SW 1271 (cell line): ENCODE measurements at places on chromosomes 11 and 22.

- peak; percentile 20 for DNase-seq
Observed at GRCh38 chr22:29470159-29470855, 9.7 kb upstream of the NEFH start.

DNA sequence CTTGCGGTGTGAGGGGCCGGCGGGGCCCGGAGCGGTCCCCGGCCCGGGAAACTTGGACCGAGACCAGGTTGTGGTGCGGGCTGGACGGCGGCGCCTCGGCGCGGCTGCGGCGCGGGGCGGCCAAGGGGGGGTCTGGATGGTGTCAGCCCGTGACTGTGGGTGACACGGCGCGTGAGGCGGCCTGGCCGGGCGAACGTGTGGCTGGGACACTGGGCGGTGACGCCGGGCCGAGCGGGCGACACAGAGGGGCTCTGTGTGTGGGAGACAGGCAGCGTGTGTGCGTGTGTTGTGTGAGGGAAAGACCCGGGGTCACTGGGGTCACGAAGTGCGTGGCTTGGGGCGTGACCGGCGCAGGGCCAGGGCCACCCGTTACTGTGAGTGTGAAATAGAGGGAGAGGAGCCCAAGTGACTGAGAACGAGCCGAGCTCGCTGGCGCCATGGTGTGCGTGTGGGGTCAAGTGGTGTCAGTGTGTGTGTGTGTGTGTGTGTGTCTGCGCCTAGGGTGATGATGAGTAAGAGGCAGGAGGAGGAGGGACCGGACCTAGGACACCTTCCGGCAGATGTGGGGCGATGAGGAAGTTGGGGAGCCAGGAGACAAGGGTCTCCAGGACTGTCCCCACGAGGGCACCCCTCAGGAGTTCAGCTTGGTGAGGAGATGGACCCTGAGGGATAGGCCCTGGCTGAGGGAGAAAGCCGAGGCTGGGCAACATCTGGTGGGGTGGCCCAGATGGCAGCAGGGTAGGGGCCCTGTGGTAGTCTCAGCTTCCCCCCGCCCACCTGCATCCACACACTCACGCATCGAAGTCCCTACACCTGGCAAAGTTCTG lies 817 bp downstream of the RELT start:
- DNase-seq: peak; percentile 53

DNA sequence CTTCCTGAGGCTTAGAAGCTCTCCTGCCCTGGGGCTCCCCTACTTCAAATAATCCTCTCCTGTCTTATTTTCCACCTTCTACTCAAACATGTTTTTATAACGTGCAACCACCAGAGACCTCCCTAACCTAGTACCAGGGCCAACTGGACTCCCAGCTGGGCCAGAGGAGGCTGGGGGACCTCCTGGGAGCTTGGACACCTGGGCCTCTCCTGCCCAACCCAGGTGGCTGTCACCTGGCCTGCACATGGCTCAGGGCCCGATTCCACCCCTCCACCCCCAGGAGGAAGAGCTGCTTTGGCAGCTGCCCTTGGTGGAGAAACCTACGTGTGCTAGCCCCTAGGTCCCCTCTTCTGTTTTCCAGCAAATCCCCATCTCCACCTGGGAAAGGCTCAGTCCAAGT lies 105.2 kb downstream of the ABTB2 start:
- DNase-seq: no peak

- no peak for DNase-seq
Observed at GRCh38 chr22:50581950-50582492, 628 bp downstream of the CHKB start.

GRCh38 chr11:44950031-44950624 lies 555 bp downstream of the TP53I11 start:
- no peak for DNase-seq

DNA sequence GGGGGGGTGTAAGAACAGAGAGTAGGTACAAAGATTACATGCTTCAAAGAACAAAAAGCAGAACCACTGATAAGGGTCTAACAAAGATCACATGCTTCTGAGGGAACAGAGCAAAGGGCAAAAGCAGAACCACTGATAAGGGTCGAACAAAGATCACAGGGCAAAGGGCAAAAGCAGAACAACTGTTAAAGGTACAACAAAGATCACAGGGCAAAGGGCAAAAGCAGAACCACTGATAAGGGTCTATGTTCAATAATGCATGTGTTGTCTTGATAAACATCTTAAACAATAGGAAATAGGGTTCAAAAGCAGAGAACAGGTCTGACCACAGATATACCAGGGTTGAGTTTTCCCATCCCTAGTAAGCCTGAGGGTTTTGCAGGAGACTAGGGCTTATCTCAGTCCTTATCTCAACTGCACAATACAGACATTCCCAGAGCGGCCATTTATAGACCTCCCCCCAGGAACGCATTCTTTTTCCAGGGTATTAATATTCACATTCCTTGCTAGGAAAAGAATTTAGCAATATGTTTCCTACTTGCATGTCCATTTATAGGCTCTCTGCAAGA lies 81.9 kb upstream of the PGR start:
- DNase-seq: no peak

DNA sequence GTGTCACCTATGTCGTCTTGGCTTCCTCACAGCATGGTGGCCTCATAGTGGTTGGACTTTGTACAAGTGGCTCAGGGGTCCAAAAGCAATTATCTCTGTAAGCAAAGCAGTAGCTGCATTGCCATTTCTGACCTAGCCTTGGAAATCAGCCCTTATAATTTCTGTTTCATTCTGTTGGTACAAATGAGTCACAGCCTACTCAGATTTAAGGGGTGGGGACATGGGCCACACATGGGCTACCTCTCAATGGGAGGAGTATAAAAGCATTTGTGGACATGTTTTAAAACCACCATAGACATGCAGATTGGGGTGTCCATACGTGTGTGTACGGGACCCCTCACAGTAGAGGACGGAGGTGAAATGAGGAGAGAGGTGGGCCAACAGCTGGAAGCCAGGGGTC lies 41.6 kb downstream of the CHRDL2 start:
- no peak for DNase-seq

GRCh38 chr22:47044722-47045535 lies 282.5 kb downstream of the TBC1D22A start:
- no peak for DNase-seq

GRCh38 chr11:2256951-2257700 lies 13.3 kb downstream of the ASCL2 start:
- DNase-seq: no peak

DNA sequence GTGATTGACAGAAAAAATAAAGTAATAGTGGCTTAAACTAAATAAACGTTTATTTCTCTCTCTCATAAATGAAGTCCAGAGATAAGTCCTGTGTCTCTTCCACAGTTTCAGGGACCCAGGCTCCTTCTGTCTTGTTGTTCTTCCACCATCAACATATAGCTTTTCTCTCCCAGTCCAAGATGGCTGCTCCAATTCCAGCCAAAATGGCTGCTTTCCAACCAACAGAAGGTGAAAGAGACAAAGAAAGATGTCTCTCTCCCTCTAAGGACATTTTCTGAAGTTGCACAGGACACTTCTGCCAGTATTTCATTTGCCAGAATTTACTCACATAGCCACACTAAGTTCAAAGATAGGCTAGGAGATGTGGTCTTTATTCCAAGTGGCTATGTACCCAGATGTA lies 9.4 kb upstream of the PLEKHB1 start:
- no peak for DNase-seq

DNA sequence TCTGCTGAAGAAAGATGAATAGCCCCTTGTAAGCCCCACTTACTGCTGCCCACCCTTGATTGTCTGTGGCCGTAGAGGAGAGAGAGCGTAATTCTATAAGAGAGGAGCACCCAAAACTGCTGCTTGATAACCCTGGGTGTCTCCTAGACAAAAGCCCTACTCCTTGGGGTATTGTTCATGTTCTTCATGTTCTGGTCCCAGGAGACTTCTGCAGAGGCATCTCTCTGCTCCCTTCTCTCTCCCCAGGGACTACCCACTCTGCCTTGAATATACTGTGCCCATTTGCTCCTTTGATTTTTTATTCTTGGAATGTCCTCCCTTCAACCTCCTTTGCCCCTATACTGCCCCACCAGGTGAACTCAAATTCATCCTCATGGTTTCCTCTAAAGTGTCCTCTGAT lies 417.8 kb upstream of the CADM1 start:
- no peak for DNase-seq

- no peak for DNase-seq
Observed at GRCh38 chr22:26903030-26903856, 245.9 kb downstream of the MIAT start.

- no peak for DNase-seq
Observed at GRCh38 chr11:18958221-18958910, 19.2 kb upstream of the MRGPRX1 start.
